ENCODE measurements at places on chromosomes 12 and 14. TPM values are rescaled to one million over a fixed set of nuclear protein-coding genes. Genes with fewer than 3 reads are reported as not detected.

- no peak for DNase-seq
Measured at GRCh38 chr12:72072592-72073212, 134.1 kb downstream of the TPH2 start.

DNA sequence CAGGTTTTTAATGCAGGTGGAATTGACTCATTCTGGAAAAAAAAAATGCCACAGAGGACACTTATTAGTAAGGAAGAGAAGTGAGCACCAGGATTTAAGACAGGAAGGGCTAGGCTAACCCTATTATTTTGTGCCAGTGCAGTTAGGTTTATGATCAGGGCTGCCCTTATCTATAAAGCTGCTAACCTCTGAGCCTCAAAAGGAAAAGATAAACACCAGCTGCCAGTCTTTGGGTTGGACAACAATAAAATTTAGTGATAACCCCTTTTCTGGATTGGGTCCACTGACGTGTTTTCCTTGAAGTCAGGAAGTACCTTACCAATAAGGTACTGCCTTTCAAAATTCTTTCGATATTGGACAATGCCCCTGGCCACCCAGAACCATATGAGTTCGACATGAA, 128.9 kb downstream of the NUBPL start:
- DNase-seq = no peak

DNA sequence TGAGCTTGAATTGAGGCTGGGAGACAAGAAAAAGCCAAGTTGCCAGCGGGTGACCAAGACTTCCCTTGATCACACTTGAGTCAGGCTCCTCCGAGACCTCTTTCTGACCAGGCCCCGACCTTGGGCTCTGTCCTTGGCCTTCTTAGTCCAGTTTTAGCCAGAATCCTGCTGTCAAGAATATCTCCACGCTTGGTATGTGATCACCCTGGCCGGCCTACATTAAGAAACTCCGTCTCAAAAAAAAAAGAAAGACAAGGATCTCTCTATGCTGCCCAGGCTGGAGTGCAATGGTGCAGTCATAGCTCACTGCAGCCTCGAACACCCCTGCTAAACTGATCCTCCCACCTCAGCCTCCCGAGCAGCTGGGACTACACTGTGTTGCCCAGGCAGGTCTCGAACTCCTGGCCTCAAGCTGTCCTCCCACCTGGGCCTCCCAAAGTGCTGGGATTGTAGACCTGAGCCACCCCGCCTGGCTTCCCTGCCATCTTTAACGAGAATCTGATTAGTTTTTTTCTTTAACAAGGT, 1.0 kb upstream of the ITPK1 start:
- no peak for DNase-seq

DNA sequence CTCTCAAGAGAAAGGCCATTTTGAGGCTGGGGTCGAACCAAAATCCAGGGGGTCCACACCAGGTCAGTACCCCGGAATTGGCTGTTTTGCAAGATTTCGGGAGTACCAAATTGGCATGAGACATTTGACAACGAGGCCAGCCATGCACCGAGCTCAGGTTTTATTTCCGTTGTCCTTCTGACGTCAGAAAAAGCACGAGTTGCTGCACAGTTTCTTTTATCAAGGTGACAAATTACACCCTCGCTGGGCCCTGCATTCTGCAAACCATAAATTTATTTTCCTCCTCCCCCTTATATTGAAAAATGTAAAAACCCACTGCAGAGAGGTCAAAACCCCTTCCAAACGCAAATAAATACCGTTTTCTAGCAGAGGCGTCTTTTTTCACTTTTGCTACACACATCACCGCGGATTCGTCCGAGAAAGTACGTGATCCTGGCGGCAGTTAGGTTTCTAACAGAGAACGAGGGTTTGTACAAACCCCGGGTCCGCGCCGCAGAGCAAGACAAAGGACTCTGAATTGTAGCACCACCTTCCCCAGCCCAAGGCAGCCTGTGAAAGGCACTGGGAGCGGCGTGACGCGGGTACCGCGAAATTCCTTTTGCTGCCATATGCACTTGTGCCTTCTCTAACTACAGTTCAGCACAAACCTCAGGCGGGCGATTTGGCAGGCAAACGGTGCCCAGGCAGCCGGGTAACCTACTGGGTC, 1.8 kb downstream of the SLC38A1 start:
- no peak for DNase-seq

- DNase-seq = no peak
Measured at GRCh38 chr12:73136386-73136785, 864.2 kb downstream of the TRHDE start.

DNA sequence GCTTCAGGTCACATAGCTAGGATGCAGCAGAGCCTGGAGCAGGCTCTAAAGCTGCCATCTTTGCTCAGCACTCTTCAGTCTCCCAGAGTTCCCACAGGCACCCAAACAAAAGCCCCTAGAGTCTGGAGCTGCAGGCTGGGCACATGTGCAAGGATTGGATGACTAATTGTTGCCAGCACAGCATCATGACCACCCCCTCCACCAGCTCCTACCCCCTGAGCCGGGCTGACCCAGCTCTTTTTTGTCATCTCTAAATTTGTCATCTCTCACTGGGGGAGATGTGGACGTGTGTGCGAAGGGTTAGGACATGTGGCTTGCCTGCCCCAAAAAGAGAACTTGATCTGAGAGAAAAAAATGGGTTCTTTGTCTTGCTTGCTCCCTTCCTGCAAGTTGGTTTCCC, 4.3 kb upstream of the MMP19 start:
- DNase-seq = no peak

DNA sequence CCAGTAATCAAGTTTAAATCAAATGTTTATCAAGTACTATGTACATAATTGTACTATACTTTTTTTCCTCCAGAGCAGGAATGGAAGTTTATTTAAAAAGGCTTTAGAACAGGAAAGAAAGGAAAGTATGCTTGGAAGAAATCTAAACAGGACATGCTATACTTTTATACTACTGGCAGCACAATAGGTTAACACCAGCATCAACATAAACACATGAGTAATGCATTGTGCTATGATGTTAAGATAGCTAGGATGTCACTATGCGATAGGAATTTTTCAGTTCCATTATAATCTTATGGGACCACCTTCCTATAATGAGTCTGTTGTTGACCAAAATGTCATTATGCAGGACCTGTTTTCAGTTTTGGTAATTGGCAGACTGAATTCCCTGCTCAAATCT, 41.5 kb upstream of the ANKS1B start:
- no peak for DNase-seq

- DNase-seq = no peak
Measured at GRCh38 chr14:77145975-77146740, 4.6 kb upstream of the ZDHHC22 start.

DNA sequence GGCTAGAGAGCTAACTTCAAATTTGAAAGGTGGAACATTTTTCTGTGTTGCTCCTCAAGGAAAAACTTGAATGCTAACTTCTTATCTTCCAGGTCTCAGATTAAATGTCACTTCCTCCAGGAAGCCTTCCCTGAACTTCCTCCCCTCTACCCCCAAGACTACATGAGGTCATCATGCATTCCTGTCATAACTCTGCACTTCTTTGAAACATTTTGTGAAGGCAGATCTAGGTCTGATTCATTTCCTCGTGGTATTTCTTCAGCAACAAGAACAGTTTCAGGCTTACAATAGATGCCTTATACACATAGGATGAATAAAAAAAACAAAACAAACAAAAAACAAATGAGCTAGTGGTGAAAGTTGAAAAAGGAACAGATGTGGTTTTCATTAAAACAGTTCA, 97.1 kb upstream of the SRRM4 start:
- no peak for DNase-seq

DNA sequence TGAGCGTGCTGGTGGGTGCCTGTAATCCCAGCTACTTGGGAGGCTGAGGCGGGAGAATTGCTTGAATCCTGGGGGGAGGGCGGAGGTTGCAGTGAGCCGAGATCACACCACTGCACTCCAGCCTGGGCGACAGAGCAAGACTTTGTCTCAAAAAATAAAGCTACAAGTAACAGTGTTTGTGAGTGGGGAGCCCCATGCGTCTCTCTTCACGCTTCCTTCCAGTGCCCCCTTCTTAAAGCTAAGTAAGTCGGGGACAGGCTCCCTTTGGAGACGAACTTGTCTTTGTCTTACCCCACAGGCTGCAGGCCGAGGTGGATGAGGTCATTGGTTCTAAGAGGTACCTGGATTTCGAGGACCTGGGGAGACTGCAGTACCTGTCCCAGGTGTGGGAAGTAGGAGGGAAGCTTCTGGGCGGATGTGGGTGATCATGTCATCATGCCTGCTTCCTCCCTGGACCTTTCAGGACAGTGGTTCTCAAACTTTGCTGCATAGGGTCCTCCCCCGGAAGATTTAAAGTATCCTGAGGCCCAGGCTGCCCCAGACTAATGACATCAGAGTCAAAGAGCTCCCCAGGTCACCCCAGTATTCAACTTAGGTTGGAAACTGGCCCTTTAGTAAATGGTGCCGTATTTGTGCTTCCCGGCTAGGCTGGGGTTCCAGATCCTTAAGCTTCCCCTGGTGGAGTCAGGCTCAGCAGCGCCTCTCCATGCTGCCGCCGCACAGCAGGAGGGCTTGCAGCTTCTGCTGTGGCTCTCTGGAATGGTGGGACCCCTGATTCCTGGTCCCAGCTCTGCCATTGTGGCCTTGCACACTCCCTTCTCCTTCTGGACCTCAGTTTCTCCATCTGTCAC, 37.1 kb downstream of the CYP46A1 start:
- no peak for DNase-seq

DNA sequence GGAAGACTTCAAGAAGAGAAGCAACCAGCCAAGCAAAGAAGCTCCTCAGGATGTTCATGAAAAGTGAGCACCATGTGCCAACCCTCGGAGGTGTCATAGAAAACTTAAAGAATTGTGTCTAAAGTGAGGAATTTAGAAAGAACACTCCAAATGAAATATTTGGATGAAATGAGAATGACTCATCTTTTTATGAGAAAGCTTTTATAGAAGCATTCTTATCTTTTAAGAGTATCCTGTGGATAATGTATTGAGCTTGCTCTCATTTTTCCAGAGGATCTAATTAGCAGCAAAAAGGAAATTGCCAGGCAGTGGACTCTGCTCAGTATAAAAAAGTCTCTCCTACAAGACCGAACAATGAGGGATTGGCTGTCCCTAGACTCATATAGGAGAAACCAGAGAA, 454.9 kb downstream of the LRIG3 start:
- DNase-seq = no peak

DNA sequence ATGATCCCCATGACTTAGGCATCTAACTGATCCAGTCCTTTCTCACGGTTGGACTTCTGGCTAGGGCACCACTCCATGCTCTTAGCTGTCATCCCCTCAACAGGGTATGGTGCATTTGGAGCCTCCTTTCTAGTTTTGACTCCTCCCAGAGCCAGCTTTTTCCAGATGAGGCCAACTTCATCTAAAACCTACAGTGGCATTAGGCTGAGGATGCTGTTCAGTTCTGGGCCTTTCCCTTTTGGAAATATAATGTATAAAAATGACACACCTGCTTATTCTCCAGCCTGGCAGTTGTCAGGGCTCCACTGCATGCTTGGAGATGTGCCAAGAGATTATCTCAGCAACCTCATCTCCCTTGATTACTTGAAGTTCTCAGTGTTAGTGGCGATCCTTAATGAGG, 239.7 kb downstream of the EMP1 start:
- no peak for DNase-seq

Gene AQP5
- not detected for total RNA-seq

Gene HOXC13
- total RNA-seq = not detected

Gene NRL
- total RNA-seq = 1.2 TPM

Gene KLHL42
- total RNA-seq = 16.9 TPM

Gene CD163L1
- total RNA-seq = 1.7 TPM
